Colonic mucosa (tissue), 4 donors: ENCODE measurements at places on chromosomes 16 and 17. TPM values are rescaled to one million over a fixed set of nuclear protein-coding genes. Genes with fewer than 3 reads are reported as not detected.

Gene UBFD1
- total RNA-seq = 62.4 TPM

- H3K4me1 ChIP-seq = no peaks in the 10 kb centered on the region
- H3K27me3 ChIP-seq = no peaks in the 10 kb centered on the region
- DNase-seq = no peak
- no peak overlapping the region for H3K4me3 ChIP-seq
- no peak overlapping the region for H3K27ac ChIP-seq
Observed at GRCh38 chr16:50880926-50881325, 139.0 kb downstream of the CYLD start.

DNA sequence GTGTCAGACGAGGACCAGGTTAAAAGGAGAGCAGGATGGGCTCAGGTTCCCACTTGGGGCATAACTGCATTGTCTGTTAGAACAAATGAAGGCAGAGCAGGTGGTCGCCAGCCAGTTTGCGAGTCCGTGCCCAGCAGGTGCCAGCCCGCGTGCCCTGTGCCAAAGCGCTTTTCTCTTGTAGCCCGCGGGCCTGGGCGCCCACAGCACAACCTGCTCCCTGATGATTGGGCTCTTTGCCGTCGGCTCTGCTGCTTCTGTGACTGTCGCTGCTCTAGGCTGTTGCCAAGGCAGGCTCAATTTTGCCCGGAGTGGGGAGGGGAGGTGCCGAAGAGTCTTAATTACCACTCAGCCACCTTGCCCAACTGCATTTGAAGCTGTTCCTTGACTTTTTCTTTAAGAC, 21.1 kb downstream of the KNOP1 start:
- no peaks in the 10 kb centered on the region for H3K27me3 ChIP-seq
- H3K4me3 ChIP-seq = no peak overlapping the region
- peak overlapping the region; percentile 76 for H3K27ac ChIP-seq
- H3K4me1 ChIP-seq = peaks cover 30% of the 10 kb centered on the region

DNA sequence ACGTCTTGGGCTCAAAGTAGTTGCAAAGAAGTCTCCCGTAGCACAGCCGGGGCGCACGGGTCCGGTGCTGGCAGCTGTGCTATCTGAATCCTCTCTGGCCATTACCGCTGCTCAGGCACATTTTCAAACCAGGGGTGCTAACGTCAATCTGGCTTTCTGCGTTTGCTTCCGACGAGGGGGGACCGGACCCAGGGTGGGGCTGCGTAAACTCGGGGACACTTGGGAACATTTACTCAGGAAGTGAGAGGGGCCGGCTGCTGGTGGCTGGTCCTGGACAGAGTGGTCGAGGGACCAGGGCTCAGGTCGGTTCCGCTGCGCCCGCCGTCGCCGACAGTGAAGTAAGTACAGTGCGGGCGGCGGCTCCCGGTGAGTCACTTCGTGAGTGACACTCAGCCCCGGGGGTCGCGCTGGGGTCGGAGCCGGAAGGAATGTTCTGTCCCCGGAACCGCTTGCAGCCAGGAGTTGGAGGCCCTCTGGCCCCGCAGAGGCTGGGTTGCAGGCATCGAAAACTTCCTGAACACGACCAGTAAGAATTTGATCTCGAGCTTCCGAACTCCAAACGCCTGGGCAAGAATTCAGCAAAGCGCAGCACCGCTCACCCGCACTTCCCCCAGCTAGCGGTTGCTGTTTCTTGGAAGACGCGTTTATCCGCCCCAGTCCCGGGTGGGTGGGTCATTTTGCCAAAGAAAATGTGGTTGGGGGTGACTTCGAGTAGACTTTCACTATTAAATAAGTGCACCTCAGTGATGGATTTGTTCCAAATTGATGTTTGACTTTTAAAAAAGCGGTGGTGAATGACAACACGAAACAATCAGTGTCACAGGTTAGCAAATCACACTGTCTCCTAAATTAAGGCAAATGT, 1.4 kb upstream of the HS3ST3B1 start:
- peak; percentile 29 for DNase-seq
- no peak overlapping the region for H3K27ac ChIP-seq
- peaks cover 76% of the 10 kb centered on the region for H3K27me3 ChIP-seq
- peak overlapping the region; percentile 10 for H3K4me3 ChIP-seq
- no peaks in the 10 kb centered on the region for H3K36me3 ChIP-seq

DNA sequence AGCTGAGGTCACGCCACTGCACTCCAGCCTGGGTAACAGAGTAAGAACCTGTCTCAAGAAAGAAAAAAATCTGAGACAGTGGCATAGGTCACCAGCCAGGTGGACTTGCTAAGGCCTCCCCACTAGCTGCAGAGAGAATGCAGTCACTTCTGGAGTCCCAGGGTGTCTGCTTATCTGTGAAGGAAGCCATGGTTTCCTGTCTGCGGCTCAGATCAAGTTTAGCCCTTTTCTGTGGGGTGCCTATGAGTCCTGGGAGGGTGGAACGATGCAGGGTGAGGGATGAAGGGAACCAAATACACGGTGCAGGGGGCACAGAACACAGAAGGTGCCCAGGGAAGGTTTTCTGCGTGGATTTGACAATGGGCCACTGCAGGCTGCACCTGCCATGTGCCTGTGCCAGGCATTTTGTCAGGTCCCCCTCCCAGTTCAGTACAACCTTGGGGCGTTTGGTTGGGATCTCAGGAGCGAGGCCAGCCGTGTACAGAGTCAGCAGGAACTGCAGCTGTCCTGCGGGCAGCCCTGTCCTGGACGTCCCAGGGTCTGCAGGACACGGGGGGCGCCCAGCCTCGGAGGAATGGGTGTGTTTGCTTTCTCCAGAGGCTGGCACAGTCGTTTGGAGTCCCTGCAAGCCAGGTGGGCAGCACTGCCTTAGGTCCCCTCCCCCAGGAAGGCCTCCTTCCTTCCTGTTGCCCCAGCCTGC, 41.8 kb downstream of the RAB11FIP4 start:
- H3K36me3 ChIP-seq = no peaks in the 10 kb centered on the region
- H3K27ac ChIP-seq = no peak overlapping the region
- H3K27me3 ChIP-seq = no peaks in the 10 kb centered on the region
- DNase-seq = no peak

- no peak overlapping the region for H3K27ac ChIP-seq
- H3K27me3 ChIP-seq = no peaks in the 10 kb centered on the region
- no peak for DNase-seq
- H3K4me3 ChIP-seq = no peak overlapping the region
- H3K36me3 ChIP-seq = no peaks in the 10 kb centered on the region
Observed at GRCh38 chr16:72764015-72764654, 283.8 kb downstream of the ZFHX3 start.
